A673 (cell line): ENCODE measurements at places on chromosomes 3 and 15.

GRCh38 chr3:188706176-188706575, 465.6 kb upstream of the TPRG1 start:
- DNase-seq: no peak
- H3K27me3 ChIP-seq: no peaks in the 10 kb centered on the region
- no peak overlapping the region for H3K27ac ChIP-seq
- H3K4me1 ChIP-seq: no peaks in the 10 kb centered on the region
- H3K36me3 ChIP-seq: no peaks in the 10 kb centered on the region
- H3K4me3 ChIP-seq: no peak overlapping the region

DNA sequence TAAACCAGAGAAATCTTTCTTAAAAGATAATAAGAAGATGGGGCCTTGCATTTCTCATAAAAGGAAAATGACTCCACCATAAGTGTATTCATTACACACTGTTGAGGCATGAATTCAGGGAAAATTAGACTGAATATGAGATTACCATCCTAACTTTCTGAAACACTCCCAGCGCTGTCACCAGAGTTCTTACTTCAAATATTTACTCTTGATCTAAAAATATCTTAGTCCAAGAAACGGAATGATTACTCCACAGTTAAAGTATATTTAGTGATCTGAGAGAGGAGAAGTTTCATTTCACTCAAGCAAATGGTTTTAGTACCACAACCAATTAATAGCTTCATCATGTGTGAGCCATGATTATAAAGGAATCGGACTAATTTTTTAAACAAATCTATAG, 300.3 kb downstream of the ZBTB20 start:
- H3K4me3 ChIP-seq: no peak overlapping the region
- peaks cover 15% of the 10 kb centered on the region for H3K4me1 ChIP-seq
- H3K27ac ChIP-seq: no peak overlapping the region
- no peaks in the 10 kb centered on the region for H3K36me3 ChIP-seq
- DNase-seq: no peak

DNA sequence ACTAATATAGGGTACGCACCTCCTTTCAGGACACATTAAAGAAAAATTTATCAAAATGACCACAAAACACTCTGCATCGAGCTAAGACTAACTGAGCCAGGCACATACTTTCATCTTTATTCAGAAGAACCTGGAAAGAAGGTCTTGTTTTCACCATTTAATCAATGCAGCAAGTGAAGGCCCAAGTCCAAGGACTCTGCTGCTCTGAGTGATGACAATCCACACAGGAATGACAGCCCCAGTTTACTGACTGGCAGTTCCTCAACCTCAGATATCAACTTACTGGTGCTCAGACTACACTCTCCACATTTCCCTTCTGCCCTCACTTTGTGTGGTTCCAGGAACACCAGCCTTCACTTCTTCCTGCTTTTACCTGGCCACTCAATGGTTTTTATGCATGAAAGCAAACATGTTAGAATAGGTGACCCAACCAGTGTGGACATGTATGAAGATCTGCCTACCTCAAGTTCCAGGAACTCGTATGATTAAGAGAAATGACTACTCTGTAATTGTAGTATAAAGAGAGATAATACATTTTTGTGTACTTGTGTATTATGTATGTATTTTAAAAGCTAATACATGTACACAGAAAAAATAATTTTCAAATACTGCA, 29.1 kb upstream of the RASA2 start:
- no peaks in the 10 kb centered on the region for H3K4me1 ChIP-seq
- H3K36me3 ChIP-seq: no peaks in the 10 kb centered on the region
- DNase-seq: no peak
- no peak overlapping the region for H3K27ac ChIP-seq

GRCh38 chr3:179591313-179591712, 13.1 kb downstream of the MRPL47 start:
- H3K27ac ChIP-seq: no peak overlapping the region
- peak; percentile 7 for DNase-seq
- H3K4me1 ChIP-seq: peaks cover 4% of the 10 kb centered on the region

DNA sequence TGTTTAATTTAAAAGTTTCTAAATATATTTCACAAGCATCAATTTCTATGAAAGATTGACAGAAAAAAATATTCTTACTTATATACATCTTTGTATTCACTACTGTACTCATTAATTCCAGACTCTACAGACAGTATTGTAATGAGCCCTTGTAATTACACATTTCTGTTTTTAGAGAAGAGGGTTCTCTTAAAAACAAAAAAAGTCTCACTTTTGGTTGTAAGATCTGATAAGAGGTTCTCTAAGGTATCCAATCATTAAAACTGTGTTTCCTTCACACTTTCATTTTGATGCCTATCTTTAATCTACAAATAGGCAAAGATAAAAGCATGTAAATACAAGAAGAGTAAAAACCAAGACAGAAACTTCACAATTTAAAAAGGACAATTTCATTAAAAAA, 75.6 kb downstream of the FBXL22 start:
- no peak overlapping the region for H3K4me3 ChIP-seq
- H3K27me3 ChIP-seq: no peaks in the 10 kb centered on the region
- DNase-seq: no peak
- H3K4me1 ChIP-seq: no peaks in the 10 kb centered on the region
- no peak overlapping the region for H3K27ac ChIP-seq
